Right renal pelvis (tissue), 4 donors: ENCODE measurements at places on chromosomes 16 and 17. TPM values are rescaled to one million over a fixed set of nuclear protein-coding genes. Genes with fewer than 3 reads are reported as not detected.

Gene TERB1
- not detected for polyA plus RNA-seq

Gene WFDC1
- 2.8 TPM for polyA plus RNA-seq

Gene TMC7
- polyA plus RNA-seq = 1.7 TPM

Gene HOXB9
- polyA plus RNA-seq = 69.7 TPM

Gene SHCBP1
- 8.9 TPM for polyA plus RNA-seq

Gene ASGR2
- polyA plus RNA-seq = 1.9 TPM

Gene ARHGDIG
- 5.6 TPM for polyA plus RNA-seq

DNA sequence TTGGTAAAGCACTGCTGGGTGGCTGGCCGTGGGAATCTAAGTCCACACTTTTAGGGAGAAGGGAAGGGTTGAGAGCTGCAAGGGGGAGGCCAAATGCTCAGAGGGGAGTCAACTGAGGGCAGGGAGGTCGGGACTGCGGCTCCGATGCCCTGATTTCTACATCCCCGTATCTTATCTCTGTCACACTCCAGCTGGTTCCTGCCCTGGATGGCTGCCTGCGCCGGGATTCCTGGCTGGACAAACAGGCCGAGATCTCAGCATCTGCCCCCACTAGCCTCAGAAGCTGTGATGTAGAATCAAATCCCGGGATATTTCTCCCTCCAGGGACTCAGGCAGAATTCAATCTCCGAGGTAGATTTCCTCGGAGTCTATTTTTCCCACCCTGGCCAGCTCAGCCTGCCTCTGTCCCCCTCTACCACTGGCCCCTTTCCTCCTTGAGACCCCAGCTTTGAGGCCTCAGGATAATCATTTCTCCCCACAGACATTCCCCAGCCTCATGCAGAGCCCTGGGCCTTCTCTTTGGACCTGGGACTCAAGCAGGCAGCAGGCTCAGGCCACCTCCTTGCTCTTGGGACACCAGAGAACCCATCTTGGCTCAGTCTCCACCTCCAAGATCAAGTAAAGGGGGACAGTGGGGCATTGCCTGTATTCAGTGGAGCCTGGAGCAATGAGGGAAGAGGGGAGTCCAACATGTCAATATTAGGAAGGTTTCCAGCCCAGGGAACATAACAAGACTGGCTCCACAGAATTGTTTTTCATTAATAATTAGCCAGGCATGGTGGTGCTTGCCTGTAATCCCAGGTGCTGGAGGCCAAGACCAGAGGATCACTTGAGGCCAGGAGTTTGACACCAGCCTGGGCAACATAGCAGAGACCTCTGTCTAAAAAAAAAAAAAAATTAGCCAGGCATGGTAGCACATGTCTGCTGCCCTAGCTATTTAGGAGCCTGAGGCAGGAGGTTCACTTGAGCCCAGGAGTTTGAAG, 1.8 kb downstream of the SHBG start:
- no peak for DNase-seq

- no peak for DNase-seq
These were observed 3.3 kb upstream of the SLFN12L start for GRCh38 chr17:35540589-35541404.

DNA sequence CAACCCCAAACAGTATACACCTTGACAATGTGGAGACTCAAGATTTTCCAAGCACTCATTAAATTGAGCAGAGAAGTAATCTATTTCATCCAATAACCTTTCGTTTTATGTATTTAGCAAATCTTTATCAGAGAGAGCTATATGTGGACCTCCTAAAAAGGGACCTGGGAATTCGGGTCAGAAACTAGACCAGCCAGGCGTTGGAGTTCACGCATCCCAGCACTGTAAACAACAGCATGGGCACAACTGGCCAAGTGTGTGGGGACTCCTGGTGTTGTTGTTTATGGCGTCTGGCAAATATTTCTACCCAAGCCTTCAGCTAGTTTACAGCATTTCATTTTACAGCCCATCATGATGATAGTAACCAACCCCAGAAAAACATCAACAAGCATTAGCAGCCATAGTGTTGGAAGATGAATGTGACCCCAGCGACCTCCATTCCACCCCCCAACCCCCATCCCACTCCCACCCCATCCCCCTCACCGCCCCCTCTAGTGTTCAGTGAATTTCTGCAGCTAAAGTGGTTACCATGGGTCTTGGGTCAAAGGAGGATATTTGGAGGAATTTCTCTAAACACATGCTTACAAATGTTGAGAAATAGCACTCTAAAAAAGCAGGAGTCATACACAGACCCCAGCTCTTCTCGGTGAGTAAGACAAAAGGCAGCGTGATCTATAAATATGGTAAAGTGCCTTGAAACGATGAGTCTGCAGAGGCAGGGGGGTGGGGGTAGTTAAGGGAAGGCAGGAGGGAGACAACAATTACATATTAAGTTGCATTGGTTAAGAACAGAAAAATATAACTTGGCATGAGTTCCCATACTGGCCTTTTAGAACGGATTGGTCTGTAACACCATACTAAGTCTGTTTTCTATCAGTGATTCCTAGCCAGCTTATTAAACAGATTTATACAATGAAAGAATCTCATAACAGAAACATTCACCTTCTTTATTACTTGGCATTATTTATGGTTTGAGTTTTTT, 91.4 kb upstream of the TBX2 start:
- no peak for DNase-seq

DNA sequence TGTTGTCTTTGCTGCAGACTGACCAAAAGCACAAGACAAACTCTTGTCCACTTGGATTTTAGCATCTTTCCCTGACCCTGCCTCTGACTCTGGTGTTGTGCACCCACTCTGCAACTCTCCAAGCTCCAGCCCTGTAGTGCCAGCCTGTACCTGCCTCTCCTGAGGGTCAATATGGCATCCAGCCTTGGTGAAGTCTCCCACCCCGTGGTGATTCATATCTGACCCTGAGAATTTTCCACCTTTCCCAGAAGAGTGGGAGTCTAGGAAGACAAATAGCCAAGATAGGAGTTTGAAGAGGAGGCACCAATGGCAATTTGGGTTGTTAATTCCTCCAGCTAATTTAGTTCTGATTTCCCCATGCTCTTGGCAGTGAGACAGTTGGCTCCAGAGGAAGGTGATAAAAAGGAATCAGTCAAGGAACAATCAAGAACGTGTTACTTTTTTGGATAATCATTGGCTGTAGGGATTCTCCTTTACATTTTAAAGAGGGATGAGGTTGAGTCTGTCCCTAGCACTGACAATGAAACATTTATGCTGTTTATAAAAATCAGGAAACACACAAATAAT, 416.0 kb downstream of the MAF start:
- DNase-seq = no peak

DNA sequence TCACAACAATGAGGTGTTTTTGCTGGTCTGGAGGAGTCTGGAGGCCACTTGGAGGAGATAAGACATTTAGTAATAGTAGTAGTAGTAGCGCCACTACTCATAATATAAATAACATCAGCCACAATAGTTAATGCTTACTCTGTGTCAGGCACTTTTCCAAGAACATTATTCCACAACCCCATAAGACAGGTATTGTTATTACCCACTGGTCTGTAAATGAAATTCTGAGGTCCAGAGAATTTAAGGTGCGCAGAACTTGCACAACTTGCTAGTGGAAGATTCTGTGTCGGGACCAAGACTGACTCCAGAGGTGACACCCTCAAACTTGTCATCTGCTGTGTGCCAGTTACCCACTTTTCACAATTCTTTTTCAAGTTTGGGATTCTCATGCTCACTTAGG, 106.5 kb downstream of the MRM1 start:
- DNase-seq = no peak

GRCh38 chr16:50735629-50736122, 6.2 kb upstream of the CYLD start:
- DNase-seq = no peak

GRCh38 chr17:5047446-5047845, 12.2 kb upstream of the SLC52A1 start:
- no peak for DNase-seq

DNA sequence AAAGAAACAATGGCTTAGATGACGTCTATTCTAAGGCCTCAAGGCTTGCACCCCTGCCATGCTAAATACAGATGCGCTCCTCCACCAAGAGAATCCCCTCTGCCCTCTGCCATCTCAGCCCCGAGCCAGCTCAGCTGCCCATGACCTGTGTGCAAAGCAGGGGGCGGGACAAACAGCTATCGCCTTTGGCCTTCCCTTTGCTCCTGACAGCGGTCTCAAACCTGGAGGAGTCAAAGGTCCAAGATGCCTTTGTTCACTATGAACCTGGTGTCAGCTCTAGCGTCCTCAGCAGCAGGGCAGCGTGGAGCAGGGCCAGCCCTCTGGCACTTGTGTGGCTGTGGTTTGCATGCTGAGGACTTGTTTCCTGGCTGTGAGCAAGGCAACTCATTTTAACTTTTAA, 12.3 kb downstream of the SLX4 start:
- DNase-seq = no peak

- no peak for DNase-seq
These were observed 8.9 kb downstream of the TNFAIP1 start for GRCh38 chr17:28344435-28344901.
